ENCODE measurements at places on chromosomes 1 and 21.

DNA sequence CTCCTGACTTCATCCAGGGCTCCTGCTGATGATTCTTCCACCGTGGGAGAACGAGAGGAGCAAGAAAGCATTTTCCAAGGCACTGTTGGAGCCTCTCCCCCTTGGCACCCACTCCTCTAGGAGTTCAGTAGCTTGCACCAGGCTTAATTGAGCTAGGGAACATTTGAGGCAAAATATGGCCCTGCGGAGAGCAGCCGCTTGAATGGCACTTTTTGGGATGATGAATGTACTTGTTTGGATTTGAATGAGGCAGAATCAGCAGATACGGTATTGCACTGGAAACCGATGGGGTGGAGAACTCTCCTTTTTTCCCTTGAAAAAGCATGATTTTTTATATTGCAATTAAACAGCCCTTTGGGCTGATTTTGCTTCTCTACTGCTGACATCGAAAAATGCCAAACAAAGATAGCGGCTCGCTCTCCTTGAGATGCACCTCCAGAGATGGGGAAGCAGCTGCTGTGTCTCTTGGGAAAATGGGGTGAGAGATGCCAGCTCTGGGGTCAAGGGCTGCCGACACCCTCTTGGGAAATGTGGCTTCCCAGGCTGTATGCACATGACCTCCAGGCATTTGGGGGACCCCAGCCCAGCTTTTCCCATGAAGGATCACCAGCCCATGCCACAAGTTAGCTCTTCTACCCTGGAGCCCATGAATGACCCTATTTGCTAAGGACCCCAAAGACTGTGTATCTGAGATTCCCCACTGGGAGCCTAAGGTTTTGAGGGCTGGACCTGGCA lies 55.4 kb upstream of the LRP8 start:
- no peak for DNase-seq

DNA sequence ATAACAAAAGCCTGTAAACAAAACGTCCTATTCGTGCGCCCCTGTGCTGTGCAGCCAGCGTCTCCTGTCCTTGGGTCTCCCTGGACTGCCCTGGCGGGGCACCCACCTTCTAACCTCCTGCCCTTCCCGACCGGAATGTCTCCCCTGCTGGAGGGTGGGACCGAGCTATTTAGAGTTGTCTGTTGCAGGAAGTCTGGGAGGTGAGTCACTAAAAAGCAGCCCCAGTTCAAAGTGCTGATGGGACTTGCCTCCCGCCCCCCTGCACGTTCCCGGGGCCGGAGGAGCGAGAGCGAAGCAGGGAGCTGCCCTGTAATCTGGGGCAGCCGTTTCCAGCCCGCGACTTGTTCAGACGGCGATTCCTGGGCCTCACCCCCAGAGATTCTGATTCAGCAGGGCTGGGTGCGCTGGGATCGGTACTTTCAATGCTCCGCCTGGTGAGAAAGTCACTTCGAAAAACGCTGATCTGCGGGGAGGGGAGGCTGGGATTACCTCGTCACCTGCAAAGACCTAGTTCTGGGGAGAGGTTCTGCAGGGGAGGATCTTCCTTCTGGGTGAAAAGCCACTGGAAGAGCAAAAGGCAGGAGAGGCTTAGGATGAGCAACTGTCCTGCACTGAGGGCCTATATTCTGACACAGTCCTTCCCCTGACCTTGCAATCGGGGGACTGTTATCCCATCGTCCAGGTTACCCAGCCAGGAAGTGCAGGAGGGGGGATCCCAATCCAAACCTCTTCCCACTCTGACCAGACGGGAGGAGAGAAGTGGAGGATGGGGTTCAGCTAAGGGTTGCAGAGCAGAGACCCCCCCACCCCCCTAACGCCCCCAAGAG lies 1.2 kb upstream of the DHRS3 start:
- peak; percentile 71 for DNase-seq

DNA sequence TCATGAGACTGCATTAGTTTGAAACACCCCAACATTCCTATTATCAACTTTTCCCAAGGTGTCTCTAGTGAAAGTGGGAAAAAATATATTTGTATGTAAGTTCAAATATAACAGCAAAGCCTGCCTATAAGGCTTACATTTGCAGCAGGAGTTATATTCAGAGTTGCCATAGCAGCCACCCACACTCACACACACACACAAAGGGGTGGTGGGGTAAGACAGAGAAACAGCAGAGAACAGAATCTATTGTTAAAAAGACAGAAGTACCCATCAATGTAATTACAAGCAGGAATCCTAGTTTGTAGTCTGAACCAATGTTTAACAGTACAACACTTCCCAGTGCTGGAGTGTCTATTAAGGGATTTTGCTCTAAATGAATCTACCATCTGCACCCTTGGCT lies 55.0 kb downstream of the PLPPR5 start:
- no peak for DNase-seq

GRCh38 chr1:6259491-6260362 lies 1.2 kb downstream of the GPR153 start:
- peak; percentile 88 for DNase-seq

DNA sequence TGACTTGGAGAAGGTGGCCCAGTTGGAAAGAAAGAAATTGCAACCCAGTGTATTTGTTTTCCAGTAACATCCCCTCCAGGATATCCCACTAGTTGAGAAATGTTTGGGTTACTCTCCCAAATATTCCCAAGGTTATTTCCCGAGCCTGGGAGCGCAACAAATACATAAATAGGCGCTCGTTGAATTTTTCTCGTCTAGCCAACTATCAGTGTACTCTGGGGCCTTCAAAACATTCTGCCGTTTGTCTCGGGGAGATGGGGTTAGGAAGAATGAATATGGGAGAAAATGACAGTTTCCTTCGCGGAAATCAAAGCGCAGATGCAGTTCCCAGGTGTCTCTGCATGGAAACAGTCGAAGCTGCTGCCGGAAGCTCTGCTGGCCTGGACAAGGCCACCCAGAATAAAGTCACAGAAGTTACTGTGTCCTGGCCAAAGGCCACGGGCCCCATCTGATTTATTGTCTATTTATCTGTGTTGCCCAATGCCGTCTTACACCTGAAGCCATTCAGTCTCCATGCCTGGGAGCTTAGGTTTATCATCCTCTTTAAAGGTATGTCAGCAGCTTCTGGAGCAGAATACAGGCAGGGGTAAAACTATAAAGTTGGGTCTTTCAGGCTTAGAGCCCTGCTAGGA lies 1.0 kb downstream of the C1orf115 start:
- no peak for DNase-seq

DNA sequence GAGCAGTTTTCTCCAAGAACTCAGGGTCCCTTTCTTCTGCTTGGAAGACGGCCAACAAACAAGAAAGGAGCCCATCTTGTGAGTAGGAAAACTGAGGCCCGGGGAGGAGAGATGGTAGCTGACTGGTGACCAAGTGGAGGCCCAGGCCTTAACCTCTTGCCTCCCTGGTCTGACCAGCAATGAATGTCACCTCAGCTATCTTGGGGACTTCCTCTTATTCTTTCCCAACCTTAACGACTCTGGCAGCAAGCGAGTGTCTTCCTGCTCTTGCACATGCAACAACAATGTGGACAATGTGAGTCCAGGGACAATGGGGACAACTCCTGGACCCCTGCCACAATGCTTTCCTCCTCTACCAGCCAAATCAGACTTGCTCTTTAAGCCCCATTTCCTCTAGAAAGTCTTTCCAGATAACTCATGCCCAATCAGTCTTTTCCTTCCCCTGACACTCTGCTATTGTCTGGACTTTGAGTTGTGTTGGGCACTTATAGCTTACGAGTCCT lies 12.6 kb downstream of the HSPG2 start:
- DNase-seq: no peak

DNA sequence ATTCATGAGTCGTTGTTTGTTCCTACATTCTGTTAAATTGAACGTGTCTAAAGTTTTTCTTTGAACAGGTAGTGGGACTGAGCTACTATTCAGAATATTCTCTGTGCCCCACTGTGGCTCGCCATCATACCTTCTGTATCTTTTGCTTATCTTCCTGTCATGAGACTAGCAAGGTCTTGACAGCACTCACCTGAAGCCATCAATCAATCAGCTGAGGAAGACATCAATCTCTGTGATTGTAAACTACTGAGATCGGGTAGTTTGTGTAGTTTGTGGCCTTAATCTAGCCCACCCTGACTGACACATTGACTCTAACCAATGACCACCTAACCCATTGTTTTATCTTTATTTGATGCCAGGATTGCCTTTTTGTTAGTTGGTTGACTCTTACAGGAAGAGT lies 17.7 kb upstream of the RUNX1 start:
- DNase-seq: no peak

DNA sequence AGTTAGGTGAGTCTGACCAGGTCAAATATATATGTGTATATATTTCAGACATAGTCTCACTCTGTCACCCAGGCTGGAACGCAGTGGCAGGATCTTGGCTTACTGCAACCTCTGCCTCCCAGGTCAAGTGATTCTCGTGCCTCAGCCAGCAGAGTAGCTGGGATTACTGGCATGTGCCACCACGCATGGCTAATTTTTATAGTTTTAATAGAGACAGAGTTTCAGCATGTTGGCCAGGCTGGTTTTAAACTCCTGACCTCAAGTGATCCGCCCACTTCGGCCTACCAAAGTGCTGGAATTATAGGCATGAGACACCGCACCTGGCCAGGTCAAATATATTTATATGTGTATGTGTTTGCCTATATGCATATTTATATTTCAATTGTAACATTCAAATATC lies 581.5 kb upstream of the B3GALT2 start:
- no peak for DNase-seq

DNA sequence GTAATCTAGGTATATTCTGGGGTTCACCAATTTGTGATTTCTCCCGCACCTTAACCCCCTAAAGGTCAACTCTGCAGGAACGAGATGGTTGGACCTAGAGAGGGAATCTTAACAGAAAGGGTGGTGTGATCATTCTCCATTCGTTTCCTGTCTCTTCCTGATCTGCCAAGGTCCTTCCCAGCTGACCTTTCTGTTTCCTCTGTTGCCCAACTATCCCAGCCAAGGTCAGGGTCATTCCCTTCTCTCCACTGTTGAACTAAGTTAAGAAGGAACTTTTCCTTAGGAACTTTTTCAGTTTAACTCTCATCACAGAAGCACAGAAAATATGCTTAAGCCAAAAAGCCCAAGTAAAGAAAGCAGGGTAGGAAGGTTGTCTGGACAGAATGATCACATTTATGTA lies 49.3 kb downstream of the KAZN start:
- DNase-seq: no peak

DNA sequence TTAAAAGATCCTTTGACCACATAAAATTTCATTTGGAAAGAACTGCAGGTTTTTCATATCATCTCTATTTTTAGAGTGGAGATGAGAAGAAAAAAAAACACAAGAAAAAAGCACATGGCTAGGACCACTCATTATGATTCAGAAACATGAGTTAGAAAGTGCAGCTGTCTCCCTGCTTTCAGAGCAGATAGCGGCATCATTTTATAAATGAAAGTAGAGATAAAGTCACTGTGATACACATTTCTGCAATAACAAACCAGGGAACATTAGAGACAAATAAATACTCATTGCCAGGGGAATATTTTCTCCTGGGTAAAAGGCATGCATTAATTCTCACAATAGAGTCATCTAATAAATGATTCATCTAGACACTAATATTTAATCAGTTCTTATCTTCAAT lies 87.5 kb upstream of the PLPPR4 start:
- DNase-seq: no peak

DNA sequence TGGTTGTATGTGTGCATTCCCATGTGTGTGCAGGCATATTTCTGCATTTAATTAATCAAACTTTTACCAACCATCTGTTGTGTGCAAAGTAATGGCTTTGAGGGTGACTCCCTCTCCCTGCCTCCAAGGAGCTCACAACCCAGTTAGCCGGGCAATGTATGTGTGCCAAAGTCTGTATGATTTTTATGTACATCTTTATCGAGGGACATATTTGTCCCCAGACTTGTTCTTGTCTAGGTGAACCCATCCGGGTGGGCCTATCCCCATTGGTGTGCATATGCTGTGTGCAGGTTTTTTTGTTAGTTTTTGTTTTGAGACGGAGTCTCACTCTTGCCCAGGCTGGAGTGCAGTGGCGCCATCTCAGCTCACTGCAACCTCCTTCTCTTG lies 1.8 kb downstream of the SYTL1 start:
- no peak for DNase-seq

DNA sequence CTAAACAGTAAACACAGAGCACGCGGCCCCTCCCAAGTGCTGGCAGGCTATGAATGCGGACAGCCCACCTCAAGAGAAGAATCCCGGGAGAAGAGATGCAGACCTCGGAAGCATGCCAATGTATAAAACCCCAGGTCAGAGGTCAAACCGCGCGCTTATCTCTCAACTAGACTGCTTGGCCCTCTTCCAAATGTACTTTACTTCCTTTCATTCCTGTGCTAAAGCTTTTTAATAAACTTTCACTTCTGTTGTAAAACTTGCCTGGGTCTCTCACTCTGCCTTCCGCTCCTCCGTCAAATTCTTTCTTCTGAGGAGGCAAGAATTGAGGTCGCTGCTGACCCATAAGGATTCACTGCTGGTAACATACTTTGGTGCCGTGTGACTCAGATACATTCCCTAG lies 216.0 kb downstream of the S1PR1 start:
- no peak for DNase-seq

- no peak for DNase-seq
Measured at GRCh38 chr1:51600529-51600928, 16.4 kb upstream of the OSBPL9 start.

GRCh38 chr21:44594406-44594916 lies 2.2 kb upstream of the KRTAP10-6 start:
- peak; percentile 9 for DNase-seq

DNA sequence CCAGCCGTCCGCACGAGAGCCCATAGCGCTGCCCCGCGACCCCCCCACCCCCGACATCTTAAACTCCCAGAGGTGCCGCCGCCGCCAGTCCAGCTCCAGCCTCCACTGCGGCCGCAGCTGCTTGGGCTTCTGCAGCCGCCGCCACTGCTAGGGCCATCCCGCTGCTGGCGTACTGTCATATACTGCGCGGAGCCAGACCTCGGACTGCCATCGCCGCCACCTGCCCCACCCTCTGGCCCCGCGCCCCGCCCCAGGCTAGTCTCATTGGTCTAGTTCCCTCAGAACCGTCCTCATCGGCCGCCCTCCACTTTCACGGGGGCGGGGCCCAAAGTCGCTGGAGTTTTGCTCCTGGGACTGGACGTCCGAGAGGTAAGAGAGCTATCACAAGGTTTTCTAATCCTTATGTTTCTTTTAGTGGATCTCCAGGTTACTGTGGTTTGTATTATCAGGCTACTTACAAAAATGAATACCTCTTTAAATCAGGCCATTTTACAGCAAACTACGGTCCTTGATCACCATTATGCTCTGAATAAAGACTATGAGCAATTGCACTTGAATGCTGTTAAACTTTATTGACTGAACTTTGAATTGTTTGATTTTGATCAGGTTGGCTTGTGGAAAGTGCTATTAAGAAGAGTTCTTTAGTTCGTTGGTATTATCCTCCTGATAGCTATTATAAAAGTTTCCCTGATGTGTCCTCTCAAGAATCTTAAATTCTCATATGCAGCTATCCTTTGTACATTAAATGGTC lies 2.8 kb upstream of the CD1D start:
- DNase-seq: no peak

Data from activated CD8-positive, alpha-beta memory T cell treated with anti-CD3 and anti-CD28 coated beads, Interleukin-2, amount 10 ng/mL, durations not matched to agents 7 days and 5 days (primary cell).